Stimulated activated CD4-positive, alpha-beta T cell treated with anti-CD3 and anti-CD28 coated beads, TNF-alpha, amount 100 ng/mL, for 1 hour (primary cell): ENCODE measurements at places on chromosomes 13 and 19.

DNA sequence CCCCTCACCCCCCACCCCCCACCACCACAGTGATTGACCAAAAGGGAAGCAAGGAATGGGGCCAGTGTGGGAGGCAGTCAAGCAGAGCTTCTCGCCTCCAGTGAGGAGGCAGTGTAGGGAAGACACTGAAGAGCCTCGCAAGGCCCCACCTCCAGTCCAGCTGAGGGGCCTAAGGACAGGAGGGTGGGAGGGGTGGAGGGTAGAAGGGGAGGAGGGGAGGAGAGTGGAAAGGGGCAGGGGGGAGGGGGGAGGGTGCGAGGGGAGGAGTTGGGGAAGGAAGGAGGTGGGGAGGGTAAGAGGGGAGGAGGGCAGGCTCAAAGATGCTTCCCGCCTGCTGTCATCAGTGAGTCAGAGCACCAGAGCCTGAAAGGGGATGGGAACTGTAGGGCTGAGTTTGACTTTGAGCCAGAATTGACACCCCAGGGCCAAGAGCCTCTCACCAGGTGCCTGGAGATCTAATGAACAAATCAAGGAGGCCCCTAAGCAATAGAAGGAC lies 786.2 kb downstream of the UQCRFS1 start:
- no peak for DNase-seq

DNA sequence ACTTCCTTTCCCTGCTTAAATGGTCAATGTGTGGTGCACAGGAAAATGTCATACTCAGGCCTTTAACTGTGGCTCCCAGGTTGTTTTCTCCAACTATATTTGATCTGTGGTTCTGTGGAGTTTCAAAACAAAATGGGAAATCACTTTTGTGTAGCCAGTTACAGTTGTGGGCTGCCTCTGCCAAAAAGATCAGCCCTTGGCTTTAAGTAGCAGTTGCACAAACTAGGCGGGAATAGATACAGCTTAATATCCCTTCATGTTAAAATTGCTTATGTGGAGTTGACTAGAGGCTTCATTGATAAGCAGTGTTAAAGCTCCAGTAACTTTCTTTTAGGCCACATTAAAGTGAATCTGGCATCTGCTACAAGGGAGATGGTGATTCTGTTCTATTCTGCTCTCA lies 284.8 kb downstream of the SHISA2 start:
- no peak for DNase-seq

DNA sequence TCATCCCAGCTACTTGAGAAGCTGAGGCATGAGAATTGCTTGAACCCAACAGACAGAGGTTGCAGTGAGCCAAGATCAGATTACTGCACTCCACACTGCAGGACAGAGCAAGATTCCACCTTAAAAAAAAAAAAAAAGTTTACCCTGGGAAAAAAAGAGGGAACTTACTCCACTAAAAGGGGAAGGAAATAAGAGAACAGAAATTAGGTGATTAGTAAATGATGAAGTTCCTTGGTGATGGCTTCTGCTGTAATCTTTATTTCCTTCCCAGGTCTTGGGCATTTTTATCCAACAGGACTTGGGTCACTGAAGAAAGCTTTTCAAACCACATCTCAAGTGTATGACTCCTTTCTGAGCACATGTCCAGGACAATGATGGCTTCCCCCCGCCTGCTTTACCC lies 9.3 kb downstream of the ZNF780A start:
- no peak for DNase-seq

GRCh38 chr13:108214441-108215271 lies 680 bp downstream of the LIG4 start:
- no peak for DNase-seq

GRCh38 chr19:48836089-48837017 lies at the start of gene HSD17B14:
TSS of gene HSD17B14 (minus strand) at chr19:48836491. CDS start at chr19:48836411, 80 bp downstream.
- no peak for DNase-seq

- no peak for DNase-seq
Observed at GRCh38 chr13:25691654-25692053, 319.9 kb downstream of the ATP8A2 start.

DNA sequence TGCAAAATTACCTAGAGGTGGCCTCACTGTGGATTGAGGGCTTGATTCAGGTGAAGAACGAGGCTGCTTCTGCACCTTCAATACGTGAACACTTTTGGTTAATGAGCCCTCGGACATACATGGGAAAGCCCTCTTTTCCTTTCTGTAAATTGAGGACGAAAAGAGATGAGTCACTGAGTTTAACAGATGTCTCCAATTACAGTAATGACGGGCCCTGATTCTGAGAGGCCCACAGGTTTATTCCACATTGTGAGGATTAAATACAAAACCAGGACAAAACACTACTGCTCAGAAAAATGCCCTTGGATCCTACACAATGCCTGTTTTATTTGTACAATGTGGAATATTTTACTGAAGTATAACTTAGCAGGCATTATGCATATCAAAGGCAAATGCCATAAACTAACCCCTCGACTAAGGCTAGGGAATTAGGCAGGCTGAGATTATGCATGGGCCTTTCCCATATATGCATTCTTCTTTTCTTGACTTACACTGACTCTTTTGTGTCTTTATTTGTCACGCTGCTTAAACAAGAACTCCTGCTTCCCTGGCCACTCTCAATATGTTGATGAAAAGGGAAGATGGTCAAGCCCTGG lies 819.9 kb downstream of the OLFM4 start:
- no peak for DNase-seq

GRCh38 chr13:20360041-20360491 lies 127.9 kb upstream of the GJB6 start:
- no peak for DNase-seq

DNA sequence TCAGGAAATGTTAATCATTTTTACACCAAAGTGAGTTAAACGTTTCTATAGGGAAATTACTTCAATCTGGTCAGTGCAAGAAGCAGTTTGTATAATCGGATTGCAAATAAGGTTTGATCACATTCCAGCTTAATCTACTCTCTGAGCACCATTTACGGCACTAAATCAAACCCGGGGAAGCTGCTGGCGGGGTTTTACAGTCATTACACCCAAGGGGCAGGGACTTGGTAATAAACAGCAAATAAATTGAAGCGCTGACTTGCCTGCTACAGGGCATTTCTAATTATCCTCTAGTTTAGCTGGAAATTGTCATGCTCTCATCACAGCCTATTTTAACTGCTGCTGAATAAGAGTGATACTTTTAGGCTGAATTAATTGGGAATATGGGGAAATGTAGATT lies 152.1 kb upstream of the SOX21 start:
- no peak for DNase-seq

GRCh38 chr19:5494773-5495172 lies 39.6 kb downstream of the ZNRF4 start:
- no peak for DNase-seq

GRCh38 chr13:26680123-26680450 lies 80.5 kb downstream of the GPR12 start:
- DNase-seq = no peak

GRCh38 chr13:58879114-58879513 lies 1247.6 kb downstream of the PCDH17 start:
- DNase-seq = no peak

- DNase-seq = no peak
Observed at GRCh38 chr13:75947448-75947847, 311.3 kb downstream of the LMO7 start.

- DNase-seq = no peak
Observed at GRCh38 chr13:41970022-41970421, 9.1 kb upstream of the VWA8 start.
